Colonic mucosa (tissue), 4 donors: ENCODE measurements at places on chromosomes 7 and 10. TPM values are rescaled to one million over a fixed set of nuclear protein-coding genes. Genes with fewer than 3 reads are reported as not detected.

The ZNF488 gene
- 1.3 TPM for total RNA-seq

The MBLAC1 gene
- total RNA-seq: 4.1 TPM

The GIMAP2 gene
- total RNA-seq: 6.5 TPM

The CYP17A1 gene
- not detected for total RNA-seq

The HOXA4 gene
- 4.5 TPM for total RNA-seq

The HGF gene
- total RNA-seq: 0.96 TPM

The FAM25G gene
- not detected for total RNA-seq
